ENCODE measurements at places on chromosomes 3 and 15.

DNA sequence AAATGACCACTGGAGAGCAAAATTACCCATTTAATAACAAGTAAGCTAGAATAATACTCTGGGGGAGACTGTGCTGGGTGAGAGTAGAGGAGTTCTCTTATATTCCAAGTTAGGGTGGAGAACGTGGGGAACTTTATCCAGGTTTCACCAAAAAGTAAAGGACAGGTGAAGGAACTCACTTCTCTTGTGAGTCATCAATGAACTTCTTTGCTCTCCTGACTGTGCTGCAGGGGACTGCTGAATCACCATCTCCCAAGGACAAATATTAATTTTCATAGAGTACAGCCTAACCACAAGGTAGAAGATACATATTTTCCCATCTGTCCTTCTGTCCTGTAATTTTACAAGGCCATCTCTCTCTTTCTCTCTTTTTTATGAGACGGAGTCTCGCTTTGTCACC is 8.3 kb upstream of the PDCD6IP start:
- no peak for DNase-seq

DNA sequence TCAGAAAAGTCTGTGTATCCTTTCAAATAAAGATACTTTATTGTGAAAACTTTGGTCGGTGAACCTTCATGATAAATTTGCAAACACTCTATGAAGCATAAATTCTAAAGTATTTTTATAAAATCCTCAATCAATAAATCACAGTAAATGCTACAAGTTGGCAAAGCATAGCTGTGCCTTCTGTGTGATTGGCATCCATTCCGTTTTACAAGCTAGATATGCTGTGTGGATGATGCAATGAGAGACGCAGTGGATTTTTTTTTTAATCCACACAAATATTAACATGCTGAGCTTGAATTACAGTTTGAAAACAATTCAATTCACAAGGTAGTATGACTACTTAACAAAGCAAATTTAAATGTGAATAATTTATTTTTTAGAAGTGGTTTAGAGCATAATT is 937.2 kb downstream of the ZPLD1 start:
- DNase-seq, result no peak

DNA sequence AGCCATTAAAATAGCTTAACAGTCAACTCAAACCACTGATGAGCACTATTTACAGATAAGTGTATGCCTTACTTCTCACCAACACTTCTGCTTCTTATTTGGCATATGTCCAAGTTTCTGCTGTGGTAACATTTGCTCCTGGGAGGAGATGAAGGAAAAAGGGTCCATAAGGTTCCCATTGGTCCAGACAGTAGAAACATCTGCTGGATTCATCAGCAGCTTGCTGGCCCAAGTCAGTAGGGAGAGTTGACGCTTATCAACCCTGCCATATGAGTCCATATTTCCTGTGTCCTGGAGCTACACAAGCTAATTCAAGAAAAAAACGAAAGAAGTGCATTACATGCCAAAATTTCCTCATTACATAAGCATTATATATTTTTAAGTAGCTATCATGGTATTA is 824.5 kb downstream of the CADM2 start:
- no peak for DNase-seq

- DNase-seq, result no peak
Measured at GRCh38 chr3:113507501-113508067, 7.4 kb downstream of the SPICE1 start.

GRCh38 chr3:55984626-55985025 is 483.6 kb downstream of the ERC2 start:
- peak; percentile 60 for DNase-seq

- DNase-seq, result no peak
Measured at GRCh38 chr3:159856590-159857104, 132.0 kb upstream of the IL12A start.

Measured in EH (cell line).